Caco-2 (cell line): ENCODE measurements at places on chromosomes 2 and 18.

DNA sequence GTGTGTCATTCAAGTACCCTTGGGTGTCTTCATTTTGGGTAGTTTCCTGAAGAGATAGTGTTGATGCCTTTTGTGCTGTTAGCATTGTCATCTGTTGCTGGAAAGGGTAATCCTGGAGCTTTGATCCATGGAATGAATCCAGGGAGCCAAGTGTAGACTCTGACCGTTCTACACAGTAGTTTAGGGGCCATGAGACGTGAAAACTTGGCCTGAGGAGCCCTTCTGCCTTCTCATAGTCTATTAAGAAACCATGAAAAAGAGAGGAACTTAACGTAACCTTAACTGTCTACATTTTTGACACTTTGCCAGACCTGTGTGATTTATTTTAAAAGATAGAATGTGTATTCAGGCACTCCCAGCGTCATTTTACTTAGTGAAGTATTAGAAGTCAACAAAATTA, 194.0 kb downstream of the BABAM2 start:
- no peak for DNase-seq

DNA sequence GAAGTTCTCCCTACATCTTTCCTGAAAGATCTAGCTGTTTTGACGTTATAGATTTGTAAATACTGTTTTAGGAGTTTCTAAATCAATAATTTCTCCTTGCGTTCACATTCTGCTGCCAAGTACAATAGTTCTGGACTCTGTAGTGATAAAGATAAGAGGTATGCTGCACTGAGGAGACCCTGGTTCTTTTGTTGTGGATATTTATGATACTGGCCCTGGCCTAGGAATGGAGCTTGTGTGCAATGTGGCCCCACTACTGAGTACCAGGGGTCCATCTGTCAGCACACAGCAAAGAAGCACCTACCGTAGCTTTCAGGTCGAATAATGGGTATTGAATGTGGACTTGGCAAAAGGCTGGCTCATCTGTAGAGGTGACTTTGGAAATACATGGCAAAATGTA, 85.0 kb downstream of the MAP3K20 start:
- DNase-seq, result no peak

- DNase-seq, result peak; percentile 18
These were observed 26.8 kb upstream of the GPR17 start for GRCh38 chr2:127619203-127619590.

- no peak for DNase-seq
These were observed 44.9 kb downstream of the HDLBP start for GRCh38 chr2:241270531-241270930.

GRCh38 chr2:12080360-12080759, 333.9 kb downstream of the LPIN1 start:
- DNase-seq, result no peak

GRCh38 chr2:71545572-71546274, 92.4 kb downstream of the DYSF start:
- DNase-seq, result peak; percentile 72

- DNase-seq, result no peak
These were observed 264.5 kb upstream of the MEX3C start for GRCh38 chr18:51461956-51462355.

DNA sequence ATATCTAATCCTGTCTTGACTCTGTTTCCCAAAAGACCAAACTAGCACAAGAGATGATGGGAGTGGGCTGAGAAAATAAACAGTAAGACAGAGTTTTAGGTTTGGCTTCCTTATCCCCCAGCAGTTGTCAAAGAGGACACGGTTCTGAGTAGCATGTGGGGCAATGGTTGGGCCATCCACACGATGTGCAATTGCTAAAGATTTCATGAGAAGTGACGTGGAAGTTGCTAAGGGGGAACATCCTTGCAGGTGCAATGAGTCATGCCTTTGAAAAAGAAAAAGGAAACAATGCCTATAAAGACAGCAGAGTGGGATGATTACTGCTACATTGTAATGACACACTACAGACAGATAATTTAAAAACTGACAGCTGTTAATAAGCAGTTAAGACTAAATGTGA, 1395.8 kb downstream of the LRP1B start:
- no peak for DNase-seq

GRCh38 chr2:105397025-105397722, 1.7 kb downstream of the FHL2 start:
- no peak for DNase-seq

DNA sequence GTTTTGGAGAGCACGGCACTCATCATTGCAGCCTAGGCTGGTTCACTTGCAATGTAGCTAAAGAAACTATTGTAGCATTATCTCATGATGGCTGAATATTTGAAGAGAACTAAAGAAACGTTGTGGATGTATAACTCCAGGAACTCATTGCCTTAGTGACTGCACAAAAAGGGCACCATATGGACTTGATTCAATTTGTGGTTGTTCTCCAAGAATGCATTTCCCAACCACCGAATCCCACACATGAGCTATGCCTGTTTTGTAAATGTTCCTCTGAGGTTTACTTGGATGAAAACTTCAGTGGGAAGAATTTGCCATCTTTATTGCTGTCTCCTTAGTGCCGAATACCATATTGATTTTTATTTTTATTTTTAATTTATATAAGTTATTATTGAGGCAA, 43.5 kb downstream of the DOK6 start:
- no peak for DNase-seq

DNA sequence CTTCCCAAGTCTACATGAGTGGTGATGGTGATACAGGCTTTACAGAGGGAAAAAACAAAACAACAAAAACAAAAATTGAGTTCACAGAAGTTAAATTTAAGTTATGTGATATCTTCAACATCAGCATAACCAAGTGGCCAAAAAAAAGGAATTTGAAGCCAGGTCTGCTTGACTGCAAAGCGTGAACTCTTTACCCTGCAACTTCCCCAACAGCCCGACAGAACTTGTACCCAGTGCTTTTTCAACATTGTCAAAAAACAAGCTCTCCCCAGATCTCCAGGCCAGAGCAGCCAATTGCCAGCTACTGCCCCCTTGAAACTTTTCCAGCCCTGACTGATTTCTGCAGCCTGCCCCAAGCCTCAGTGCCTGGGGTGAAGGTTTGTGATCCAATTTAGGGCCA, 76.7 kb downstream of the RNF144A start:
- DNase-seq, result no peak

DNA sequence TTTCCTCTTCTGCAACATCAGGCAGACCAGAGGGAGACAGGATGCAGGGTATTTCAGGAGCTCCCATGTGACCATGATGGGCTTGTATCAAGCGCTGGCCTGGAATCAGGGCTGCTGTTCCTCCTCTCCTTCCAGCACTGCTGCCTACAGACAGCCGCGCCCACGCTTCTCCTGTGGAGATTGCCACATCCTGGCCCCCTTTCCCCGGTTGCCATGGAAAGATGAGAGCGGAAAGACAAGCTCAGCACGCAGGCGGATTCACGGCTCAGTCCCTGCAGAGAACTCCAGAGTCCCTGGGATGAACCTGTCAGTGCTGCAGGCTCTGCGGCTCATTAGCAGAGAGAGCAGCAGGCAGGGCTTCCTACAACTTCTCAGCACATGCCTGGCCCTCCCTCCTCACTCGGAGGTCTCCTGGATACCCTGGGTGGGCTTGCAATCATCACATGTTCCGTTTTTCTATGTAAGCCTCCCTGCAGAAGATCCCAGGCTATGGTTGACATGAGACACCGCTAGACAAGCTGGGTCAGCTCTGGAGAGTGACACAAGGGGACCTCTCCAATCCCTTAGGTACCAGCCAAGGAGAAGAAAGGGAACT, 497.8 kb upstream of the MYT1L start:
- no peak for DNase-seq

- no peak for DNase-seq
These were observed 283.1 kb downstream of the THSD7B start for GRCh38 chr2:137048455-137048854.

GRCh38 chr18:68997845-68998244, 200.0 kb downstream of the CCDC102B start:
- DNase-seq, result no peak

DNA sequence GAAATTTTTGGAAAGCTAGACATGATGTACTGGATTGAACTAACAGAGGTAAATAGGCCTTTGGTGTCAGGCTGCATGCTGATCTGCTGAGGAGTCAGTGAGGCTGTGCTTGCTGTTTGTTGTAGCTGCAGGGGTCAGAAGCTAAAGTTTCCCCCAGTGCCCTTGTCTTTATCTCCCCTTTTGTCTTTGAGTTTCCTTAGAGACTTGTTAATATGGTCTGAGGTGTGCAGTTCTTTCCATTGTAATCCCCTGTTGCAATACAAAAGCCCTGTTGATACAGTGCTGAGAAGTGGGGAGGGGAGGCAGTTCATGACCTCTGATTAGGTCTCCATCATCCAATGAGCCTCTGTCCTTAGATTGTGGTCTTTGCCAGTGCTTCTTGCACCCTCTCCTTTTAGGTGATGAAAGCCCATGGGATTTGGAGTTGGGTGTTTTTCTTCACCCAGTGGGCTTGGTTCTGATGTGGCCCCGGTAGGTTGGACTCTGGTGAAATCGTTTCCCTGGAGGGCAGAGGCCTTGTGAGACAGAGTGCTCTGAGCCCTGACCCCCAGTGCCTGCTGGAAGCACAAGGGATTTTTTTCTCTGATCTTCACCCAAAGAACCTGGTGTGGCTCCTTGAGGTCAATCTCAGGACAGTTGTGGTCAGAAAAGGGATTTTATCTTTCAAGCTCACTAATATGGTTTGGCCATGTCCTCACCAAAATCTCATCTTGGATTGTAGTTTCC, 163.1 kb downstream of the TMEM18 start:
- no peak for DNase-seq

DNA sequence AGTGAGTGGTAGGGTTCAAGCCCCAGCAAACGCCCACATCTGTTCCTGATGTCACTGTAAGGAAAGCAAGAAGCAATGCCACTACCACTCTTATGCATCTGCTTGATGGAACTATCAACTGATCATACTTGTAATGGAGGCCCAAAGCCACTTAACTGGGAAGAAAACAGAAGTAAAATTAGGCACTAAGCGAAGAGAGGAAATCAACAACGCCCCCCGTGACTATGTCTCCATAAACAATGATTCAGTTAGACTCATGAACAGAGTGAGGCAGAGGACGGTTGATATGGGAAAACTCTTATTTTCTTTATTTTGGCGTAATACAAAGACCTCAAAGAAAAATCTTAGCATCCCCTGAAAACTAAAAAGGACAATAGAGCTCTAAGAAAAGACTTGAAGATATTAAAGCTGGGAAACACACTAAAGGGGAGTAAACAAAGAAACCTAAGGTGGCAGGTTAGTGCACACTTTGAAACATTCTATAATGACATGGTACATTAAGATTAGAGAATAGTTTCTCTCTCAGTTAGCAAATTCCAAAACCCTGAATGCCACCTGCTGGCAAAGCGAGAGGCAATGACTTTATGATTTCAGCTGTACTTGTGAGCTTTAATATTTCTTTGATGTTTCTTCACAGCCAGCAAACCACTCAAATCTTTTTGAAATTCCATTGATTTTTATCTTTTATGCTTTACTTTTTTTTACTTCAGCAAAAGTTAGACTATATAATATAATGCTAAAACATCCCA, 86.5 kb downstream of the LRP2 start:
- no peak for DNase-seq

GRCh38 chr2:160394153-160394552, 99.5 kb downstream of the RBMS1 start:
- DNase-seq, result no peak

GRCh38 chr2:71692621-71693277, 239.4 kb downstream of the DYSF start:
- DNase-seq, result no peak

- DNase-seq, result no peak
These were observed 176.9 kb upstream of the FN1 start for GRCh38 chr2:215612786-215613185.

DNA sequence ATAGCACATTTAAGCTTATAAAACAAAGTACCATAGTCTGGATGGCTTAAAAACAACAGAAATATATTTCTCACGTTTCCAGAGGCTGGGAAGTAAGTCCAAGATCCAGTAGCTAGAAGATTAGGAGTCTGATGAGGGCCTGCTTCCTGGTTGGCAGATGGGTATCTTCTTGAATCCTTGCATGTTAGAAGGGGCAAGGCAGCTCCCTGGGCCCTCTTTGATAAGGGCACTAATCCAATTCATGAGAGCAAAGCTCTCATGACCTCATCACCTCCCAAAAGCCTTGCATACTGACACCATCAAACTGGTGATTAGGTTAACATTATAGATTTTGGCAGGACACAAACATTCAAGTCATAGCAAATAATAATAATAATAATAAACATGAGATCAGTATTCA, 146.4 kb downstream of the CCDC102B start:
- no peak for DNase-seq

- no peak for DNase-seq
These were observed 109.2 kb downstream of the SCN2A start for GRCh38 chr2:165348441-165348840.

GRCh38 chr2:144522897-144523595, 3.1 kb upstream of the ZEB2 start:
- DNase-seq, result no peak

GRCh38 chr2:2542966-2543611, 212.0 kb upstream of the MYT1L start:
- no peak for DNase-seq

GRCh38 chr2:191478799-191479679, 198.9 kb upstream of the NABP1 start:
- DNase-seq, result peak; percentile 71

- no peak for DNase-seq
These were observed 129.3 kb downstream of the GLI2 start for GRCh38 chr2:120864981-120865380.

DNA sequence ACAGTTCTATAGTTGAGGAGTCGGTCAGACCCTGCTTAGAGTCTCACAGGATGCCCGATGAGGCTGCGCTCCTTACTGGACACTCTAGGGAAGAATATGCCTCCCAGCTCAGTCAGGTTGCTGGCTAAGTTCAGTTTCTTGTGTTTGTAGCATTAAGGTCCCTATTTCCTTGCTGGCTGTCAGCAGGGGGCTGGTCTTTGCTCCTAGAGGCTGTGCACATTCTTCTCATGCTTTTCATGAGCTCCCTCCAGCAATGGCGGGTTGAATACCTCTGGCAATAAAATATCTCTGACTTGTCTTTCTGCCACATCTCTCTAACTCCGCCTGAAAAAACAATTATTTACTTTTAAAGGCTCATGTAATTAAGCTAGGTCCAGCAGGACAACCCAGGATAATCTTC, 79.4 kb upstream of the DNAJC10 start:
- DNase-seq, result peak; percentile 17

DNA sequence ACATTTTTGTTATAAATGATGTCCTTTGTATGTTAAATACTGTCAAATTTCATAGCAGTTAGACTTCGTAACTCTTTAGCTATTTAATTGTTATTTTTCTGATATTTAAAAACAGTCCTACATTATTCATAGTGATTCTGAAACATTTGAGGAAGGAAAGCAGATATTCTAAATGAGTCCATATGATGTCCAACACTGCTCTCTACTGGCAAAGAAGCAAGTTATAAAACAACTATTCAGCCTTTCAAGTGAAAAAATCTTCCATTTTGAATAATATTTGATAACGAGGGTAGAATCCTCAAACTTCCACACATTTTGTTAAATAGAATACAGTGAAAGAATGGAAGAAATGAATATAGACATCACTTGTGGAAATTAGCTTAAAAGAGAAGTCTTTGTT, 220.8 kb downstream of the GULP1 start:
- DNase-seq, result peak; percentile 17

DNA sequence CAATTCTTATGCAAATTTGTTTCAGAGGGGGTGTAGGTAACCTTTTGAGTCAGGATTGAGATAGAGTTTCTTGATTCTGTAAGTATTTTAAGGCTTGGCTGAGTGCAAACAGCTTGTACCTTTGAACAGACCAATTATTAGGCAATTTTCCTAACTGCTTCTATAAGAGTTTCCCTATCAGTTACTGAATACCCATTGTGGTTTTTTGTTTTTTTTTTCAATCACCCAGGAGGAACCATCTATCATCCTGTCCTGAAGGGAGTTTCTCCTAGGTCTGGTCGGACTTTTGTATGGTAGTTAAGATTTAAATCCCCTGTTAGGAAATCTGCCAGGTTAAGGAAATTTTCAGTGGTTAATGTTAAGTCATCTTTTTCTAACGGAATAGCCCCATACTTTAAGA, 319.4 kb upstream of the SLC39A10 start:
- DNase-seq, result no peak
